COR-L47 (cell line): ENCODE measurements at places on chromosomes 7 and 10.

- no peak for DNase-seq
Observed at GRCh38 chr10:31921031-31921430, 7.6 kb downstream of the ARHGAP12 start.

- no peak for DNase-seq
Observed at GRCh38 chr7:70833726-70834125, 298.2 kb upstream of the GALNT17 start.

DNA sequence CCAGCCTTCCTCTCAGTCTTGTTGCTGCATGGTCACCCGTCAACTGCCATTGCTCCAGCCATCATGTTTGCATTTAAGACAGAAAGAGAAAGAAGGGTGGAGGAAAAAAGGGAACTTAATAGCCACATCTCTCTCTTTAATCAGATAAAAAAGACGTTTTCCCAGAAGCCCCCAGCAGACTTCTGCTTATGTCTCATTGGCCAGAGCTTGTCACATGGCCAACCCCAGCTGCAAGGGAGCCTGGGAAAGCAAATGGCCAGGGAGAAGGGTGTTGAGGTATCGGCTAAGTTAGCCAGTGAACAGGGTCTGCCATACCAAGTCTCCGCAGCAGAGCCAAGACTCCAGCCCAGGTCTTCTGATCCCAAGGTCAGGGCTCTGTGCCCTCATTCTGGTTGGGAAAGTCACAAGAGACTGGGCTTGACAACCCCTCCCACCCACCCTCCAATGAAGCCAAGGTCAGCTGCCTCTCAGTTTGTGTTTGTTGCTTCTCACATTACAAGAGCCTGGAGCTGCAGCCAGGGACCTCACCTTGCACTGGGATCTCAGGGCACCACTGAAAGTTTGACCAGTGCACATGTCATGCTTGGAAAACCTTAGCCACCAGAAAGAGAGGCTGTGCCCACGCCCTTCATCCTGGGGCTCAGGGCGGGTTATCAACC, 80.3 kb upstream of the LYZL2 start:
- DNase-seq, result no peak

DNA sequence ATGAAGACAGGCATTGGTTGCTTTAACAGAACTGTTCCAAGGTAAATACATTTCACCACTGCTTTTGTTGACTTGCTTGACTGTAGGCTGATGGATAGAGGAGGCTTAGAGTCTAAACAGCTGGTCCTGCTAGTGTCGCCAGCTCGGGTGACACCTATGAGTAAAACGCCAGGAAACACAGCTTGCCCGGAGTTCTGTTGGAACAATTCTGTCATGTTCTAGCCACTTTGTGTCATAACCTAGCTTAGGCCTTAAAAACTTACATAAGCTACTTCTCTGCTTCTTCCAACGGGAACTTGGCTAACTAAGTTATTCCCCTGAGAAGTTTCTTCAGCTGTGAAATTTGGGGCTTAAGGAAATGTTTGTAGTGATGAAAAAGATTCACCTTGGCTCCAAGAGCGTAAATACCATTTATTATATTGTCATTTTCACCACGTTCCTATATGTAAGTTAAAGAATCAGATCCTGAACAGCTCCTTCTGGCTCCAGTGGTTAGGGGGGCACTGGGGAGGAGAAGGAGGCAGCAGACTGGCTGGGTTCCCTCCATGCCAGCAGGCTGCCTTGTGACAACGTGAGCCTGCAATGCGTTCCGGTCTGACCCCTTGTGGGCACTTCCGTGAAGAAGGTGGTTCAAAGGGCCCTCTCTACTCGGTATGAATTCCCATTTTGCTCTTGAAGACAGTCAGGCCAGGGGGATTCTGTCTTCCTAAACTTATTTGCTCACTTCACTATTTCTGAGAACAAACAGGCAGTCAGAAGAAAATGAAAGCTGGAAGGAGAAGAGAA, 253.2 kb downstream of the BMPER start:
- no peak for DNase-seq

DNA sequence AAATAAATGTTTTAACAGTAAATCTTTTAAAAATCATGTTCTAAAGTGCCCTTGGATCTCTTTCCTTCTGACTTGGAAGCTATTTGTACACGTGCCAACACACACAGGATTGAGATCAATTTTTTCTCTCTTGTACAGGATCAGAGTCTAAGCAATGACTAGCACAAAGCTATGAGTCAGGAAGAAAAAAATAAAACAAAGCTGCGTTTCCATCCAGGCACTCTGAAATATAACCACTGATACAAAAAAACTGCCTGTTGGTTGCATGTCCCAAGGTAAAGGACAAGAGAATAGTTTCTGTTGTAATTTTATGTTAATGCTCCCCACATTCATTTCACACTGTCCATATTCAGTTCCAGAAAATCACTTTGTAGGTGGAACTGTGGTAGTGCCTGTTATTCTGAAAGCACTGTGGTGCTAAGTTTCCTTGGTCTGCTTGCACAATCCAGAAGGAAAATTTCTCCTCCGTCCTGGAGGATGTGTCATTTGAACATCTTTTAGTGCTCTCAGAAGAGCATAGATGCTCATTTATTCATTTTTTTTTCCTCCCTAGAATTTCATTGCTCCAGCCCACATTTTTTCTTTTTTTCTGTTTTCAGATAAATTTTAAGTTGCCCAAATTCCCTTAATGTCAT, 113.4 kb downstream of the PLXDC2 start:
- DNase-seq, result no peak

GRCh38 chr7:75776295-75776971, 4.4 kb upstream of the CCL26 start:
- DNase-seq, result no peak

DNA sequence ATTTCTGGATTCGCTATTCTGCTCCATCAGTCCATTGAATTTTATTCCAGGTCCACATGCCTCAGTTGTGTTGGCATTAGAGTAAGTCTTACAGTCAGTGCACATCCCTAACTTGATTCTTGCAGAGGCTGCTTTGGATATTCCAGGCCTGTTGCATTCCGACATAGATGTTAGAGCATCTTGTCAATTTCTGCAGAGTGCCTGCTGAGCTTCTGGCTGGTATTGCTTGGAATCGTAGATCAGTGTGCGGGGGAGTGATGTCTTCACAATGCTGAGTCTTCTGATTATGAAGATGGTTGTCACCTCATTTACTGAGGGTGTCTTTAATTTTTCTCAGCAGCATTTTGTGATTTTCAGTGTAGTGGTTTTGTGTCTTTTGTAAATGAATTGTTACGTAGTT, 45.2 kb downstream of the INPP5A start:
- no peak for DNase-seq

GRCh38 chr10:87976101-87976743, 112.8 kb downstream of the PTEN start:
- no peak for DNase-seq

GRCh38 chr10:93402192-93402591, 79.9 kb downstream of the MYOF start:
- no peak for DNase-seq

- DNase-seq, result no peak
Observed at GRCh38 chr10:121352231-121352855, 245.9 kb downstream of the FGFR2 start.

DNA sequence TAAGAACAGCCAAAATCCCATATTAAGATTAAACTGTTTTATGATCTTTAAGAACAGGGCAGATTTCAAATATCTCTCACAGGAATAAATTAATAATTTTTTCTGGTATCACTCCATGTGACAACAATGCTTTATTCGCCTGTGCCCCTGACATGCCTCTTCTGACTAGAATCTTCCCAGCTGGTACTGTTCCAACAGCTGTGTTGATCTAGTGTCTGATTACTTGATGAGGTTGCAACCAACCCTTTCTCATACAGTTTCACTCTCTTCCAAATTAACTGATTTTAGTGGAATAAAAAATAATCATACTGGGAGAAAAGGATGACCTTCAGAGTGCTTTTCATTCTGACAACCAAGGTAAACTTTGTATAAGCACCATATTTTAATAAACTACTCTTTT, 151.9 kb downstream of the CHRM2 start:
- no peak for DNase-seq

DNA sequence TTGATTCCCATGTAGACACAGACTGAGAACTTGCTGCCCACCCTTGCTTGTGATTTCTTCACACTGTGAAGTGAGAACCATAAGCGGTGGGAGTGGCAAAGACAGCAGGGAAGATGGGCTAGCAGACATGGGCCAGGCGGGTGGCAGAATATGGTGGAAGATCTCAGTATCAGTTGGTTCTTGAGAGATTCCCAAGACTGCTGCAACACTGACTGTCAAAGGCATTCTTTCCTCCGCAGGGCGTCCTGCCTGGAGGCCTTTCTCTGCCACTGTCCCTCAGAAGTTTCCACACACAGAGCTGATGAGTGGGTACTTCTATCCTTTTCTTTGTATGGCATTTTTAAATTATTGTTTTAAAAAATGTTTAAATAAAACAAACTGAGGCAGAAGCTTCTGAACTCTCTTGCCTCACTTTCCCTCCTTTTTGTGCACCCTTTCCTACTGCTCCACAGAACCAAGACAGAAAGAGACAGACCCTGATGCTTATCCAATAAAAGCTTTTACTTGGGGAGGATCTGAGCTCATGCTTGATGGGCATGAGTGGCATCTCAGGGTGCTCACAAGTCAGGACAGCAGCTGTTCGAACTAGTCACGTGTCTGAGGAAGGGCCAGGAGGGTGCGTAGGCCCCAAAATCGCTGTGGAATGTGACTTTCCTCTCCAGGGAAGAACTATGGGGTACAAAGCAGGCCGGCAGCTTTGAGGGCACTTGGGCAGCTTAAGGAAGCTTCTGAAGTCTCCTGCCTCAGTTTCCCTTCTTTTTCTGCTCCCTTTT, 104.7 kb upstream of the PCGF5 start:
- no peak for DNase-seq

DNA sequence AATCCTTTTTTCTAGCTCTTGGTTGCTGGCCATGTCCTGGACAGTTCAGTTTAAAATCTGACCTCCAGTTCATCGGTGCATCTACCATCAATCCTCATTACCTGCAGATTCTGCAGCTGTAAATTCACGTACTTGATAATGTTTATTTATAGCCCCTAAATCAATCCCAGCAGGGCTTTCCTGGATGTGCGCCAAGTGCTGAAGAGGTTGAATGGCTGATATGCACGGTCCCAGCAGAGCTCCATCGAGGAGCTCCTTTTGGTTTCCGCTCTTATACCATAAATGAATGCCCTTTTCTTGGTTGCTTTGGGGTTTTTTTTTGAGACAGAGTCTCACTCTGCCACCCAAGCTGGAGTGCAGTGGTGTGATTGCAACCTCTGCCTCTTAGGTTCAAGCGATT, 91.2 kb upstream of the CCZ1B start:
- DNase-seq, result peak; percentile 23

DNA sequence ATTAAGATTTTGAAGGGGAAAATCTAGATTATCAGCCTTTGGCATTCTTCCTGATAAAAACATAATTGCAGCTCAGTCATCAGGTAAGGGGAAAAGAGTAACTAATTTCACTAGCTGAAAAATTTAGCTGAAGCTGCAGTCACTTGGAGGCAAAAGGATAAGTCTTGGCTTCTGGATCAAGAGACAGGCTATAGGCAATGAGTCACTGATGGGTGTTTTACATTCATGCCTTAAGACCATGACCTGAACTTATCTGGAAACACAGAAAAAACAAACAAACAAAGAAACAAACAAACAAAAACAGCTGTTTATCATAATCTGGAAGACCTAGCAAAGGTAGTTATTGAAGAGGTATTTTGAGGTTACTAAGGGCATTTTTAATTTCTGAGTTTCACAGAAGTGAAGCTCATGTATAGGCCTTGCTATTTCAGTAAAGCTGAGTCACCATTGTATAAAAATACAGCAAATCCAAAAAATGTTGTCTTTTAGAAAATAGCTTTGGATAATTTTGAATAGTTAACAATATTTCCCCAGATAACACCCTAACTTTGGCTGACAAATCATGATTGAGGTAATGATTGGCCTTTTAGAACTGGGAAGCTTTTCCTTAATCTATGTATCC, 40.3 kb downstream of the ZNF22 start:
- DNase-seq, result no peak

DNA sequence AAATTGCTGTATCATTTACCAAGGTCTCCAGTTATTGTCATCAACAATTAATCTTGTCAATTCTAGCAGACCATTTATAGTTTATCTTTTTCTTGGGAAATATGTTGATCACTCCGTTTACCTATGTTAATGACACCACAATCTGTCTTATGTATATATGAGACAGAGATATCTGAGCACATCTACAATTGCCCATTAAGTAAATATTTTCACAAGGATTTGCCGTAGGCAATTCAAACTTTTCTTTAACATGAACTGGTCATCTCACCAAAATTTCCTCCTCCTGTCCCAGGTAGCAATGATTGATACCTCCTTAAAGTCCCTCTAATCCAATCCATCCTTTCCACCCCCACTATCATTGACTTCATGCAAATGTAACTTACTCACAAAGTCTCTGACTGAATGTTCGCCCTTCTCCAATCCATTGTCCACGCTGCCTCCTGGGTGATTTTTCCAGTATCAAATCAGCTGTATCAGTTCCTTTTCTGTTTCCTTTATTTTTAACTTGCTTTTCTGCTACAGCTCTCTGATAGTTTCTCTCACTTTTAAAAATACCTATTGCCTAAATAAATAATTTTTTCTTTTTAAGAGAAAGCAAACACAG, 138.3 kb downstream of the GNAT3 start:
- no peak for DNase-seq

GRCh38 chr7:132069306-132069705, 507.0 kb downstream of the PLXNA4 start:
- DNase-seq, result no peak

- no peak for DNase-seq
Observed at GRCh38 chr7:158027646-158028045, 560.0 kb downstream of the PTPRN2 start.

GRCh38 chr7:75924889-75925288, 9.9 kb downstream of the POR start:
- no peak for DNase-seq

DNA sequence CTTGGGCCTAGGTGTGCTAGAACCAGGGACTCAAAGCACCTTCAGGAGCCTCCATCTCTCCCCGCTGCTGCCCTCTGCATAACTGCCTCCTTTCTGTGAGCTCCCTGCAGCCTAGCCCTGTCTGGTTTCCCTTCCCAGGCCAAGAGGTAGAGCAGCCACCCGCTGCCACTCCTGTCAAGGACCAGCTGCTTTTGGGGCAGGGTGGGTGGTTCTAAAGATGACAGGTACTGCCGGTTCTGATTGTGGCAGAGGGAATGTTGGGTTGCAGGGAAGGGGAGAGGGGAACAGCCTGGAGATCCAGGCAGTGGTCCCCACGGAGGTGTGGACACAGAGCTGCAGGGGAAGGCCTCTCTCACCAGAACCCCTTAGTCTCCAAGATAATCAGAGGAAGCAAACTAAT, 3.7 kb upstream of the FLNC start:
- DNase-seq, result no peak

DNA sequence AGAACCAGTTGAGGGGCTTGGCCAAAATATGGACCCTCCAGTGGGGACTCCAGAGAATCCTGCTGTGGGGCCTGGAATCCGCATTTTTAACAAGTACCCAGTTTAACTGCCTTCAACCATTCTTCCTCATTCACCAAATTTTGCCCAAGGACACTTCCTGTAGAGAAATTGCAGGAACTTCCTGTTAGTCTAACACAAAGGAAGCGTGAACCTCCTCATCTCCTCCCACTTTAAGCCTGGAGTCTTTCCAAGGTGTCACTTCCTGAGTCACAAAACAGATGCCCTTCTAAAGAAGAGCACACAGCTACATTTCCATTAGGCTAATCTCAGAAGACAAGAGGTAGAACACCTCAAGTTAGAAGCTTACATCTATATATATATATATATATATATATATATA, 188.4 kb downstream of the PPP1R17 start:
- DNase-seq, result no peak

GRCh38 chr10:10676972-10677371, 340.7 kb upstream of the CELF2 start:
- no peak for DNase-seq
